Astrocyte (in vitro differentiated cells and primary cell): ENCODE measurements at places on chromosomes 6 and 20.

- H3K4me1 ChIP-seq, result no peaks in the 10 kb centered on the region
- H3K4me3 ChIP-seq, result no peak overlapping the region
- no peaks in the 10 kb centered on the region for H3K36me3 ChIP-seq
- H3K27ac ChIP-seq, result no peak overlapping the region
- H3K27me3 ChIP-seq, result no peaks in the 10 kb centered on the region
Observed at GRCh38 chr6:154196333-154196885, 157.4 kb downstream of the OPRM1 start.

- H3K27ac ChIP-seq, result no peak overlapping the region
- H3K27me3 ChIP-seq, result no peaks in the 10 kb centered on the region
- peaks cover 3% of the 10 kb centered on the region for H3K36me3 ChIP-seq
- no peak for DNase-seq
- H3K4me1 ChIP-seq, result no peaks in the 10 kb centered on the region
- no peak overlapping the region for H3K4me3 ChIP-seq
Observed at GRCh38 chr6:100612094-100612493, 147.4 kb upstream of the SIM1 start.

GRCh38 chr6:105988321-105988720 lies 97.8 kb upstream of the PRDM1 start:
- no peak overlapping the region for H3K4me3 ChIP-seq
- peaks cover 25% of the 10 kb centered on the region for H3K4me1 ChIP-seq
- DNase-seq, result no peak
- H3K36me3 ChIP-seq, result no peaks in the 10 kb centered on the region
- H3K27ac ChIP-seq, result no peak overlapping the region

DNA sequence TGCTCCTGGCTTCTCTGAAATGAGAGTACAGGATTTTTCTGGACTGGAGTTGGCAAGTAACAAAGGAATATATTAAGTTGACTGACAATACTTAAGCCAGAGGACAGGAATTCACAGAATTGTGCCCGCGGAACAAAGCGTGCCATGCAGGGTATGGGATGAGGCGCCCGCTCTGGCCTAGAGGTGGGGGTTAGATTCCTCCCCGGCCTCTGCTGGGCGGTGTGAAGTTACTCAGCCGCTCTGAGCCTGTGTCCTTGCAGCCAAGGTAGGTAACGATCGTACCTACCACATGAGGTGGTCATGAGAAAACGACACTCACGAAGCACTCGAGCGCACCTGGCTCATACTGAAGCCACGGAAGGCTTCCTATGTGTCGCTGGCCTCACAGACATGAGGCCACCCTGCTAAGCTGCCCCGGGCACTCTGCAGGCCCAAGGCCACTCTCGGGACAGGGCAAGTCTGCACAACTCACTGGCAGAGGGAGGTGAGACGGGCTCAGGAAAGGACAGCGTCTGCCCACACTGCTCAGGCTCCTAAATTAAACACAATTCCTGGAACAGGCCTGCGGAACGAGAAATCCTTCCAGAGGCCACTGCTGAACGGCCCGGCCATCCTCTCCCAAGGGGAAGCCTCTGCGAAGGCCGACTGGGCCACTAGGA lies 70.8 kb downstream of the PSMG4 start:
- no peaks in the 10 kb centered on the region for H3K27me3 ChIP-seq
- H3K4me1 ChIP-seq, result peaks cover 42% of the 10 kb centered on the region
- no peak for DNase-seq
- H3K36me3 ChIP-seq, result no peaks in the 10 kb centered on the region
- no peak overlapping the region for H3K4me3 ChIP-seq

- peak overlapping the region; percentile 3 for H3K4me3 ChIP-seq
- peak; percentile 23 for DNase-seq
- no peak overlapping the region for H3K27ac ChIP-seq
- no peaks in the 10 kb centered on the region for H3K27me3 ChIP-seq
Observed at GRCh38 chr6:7615611-7616383, 25.8 kb downstream of the SNRNP48 start.

DNA sequence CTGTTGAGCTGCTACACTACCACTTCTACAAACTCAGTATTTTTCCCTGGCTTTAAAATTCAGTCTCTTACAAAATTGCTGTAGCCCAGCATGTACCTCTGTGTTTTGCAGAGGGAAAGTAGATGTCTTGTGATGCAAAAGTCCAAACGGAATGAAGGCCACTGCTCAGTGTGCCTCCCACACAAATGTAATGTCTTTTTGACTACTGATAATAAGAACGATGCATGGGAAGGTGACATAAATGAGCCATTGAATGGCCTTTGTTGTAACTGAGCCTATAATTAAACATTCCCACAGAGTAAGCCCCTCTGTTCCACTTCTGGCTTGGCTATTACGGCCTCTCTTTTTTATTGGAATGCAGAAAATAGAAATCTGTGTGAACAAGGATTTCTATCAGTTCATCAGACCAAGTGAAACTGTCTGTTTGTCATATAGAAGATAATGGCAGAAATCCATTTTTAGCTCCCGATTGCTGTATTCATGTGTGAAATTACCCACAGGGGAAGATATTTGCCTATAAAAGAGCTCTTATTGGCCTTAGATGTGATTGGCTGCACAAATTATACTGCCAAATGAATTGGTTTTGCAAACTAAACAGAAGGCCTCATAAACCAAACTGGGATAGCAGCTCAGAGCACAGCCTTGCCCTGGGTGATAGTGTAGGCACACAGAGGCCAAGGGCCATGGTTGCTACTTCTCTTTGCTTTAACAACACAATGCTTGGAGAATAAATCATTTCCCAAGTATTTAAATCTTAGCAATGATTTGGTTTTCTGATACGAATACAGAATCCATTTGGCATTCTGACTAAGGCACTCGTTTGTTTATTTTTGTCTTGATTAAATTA lies 241.5 kb upstream of the PLN start:
- no peak overlapping the region for H3K27ac ChIP-seq
- DNase-seq, result no peak
- H3K27me3 ChIP-seq, result no peaks in the 10 kb centered on the region
- H3K36me3 ChIP-seq, result no peaks in the 10 kb centered on the region
- H3K4me3 ChIP-seq, result no peak overlapping the region

GRCh38 chr6:131362696-131363095 lies 210.3 kb upstream of the ARG1 start:
- H3K4me1 ChIP-seq, result no peaks in the 10 kb centered on the region
- H3K4me3 ChIP-seq, result no peak overlapping the region
- no peaks in the 10 kb centered on the region for H3K36me3 ChIP-seq

GRCh38 chr6:43298565-43299337 lies 691 bp downstream of the SLC22A7 start:
- no peak overlapping the region for H3K27ac ChIP-seq
- peaks cover 9% of the 10 kb centered on the region for H3K27me3 ChIP-seq

DNA sequence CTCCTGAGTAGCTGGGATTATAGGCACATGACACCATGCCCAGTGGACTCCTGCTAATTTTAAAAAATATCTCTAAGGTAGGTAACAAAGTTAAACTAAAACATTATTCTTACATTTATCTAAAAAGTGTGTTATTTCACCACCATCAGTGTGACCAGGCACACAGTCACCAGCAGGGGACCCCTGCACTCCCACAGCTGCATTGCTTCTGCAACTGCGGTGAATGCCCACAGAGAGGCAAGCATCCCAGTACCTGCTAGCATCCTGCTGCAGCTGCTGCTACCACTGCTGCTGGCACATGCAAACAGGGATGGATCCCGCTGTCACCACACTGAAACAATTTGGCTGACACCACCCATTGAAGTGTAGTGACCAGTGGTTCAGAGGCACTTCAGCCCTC lies 21.9 kb upstream of the EPB41L2 start:
- no peaks in the 10 kb centered on the region for H3K27me3 ChIP-seq
- H3K36me3 ChIP-seq, result no peaks in the 10 kb centered on the region
- no peak overlapping the region for H3K4me3 ChIP-seq
- H3K4me1 ChIP-seq, result peaks cover 3% of the 10 kb centered on the region
- DNase-seq, result no peak
- no peak overlapping the region for H3K27ac ChIP-seq

DNA sequence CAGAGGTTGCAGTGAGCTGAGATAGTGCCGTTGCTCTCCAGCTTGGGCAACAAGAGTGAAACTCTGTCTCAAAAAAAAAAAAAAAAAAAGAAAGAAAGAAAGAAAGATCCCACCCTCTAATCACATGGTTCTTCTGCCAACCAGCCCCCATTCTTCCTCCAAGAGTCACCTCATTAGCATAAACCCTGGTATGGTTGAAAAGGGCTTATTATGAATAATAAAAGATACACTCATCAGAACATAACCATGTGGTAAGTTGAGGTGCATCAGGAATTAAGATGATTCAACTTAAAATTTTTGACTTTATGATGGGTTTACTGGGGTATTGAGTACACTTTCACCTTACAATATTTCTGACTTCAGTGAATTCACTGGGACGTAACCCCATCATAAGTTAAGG lies 793 bp upstream of the TRIM40 start:
- no peak overlapping the region for H3K27ac ChIP-seq
- no peak for DNase-seq
- peaks cover 27% of the 10 kb centered on the region for H3K27me3 ChIP-seq
- no peaks in the 10 kb centered on the region for H3K4me1 ChIP-seq
- no peak overlapping the region for H3K4me3 ChIP-seq

GRCh38 chr6:153170511-153170910 lies 39.4 kb upstream of the RGS17 start:
- H3K27me3 ChIP-seq, result no peaks in the 10 kb centered on the region
- H3K27ac ChIP-seq, result no peak overlapping the region
- H3K4me1 ChIP-seq, result peaks cover 8% of the 10 kb centered on the region
- DNase-seq, result peak; percentile 32
- H3K4me3 ChIP-seq, result no peak overlapping the region

- H3K4me3 ChIP-seq, result no peak overlapping the region
- H3K27me3 ChIP-seq, result no peaks in the 10 kb centered on the region
- peaks cover 26% of the 10 kb centered on the region for H3K4me1 ChIP-seq
- no peak overlapping the region for H3K27ac ChIP-seq
- H3K36me3 ChIP-seq, result no peaks in the 10 kb centered on the region
Observed at GRCh38 chr6:111585974-111586315, 19.7 kb downstream of the TRAF3IP2 start.

GRCh38 chr6:52221302-52221701 lies 23.0 kb downstream of the IL17F start:
- no peaks in the 10 kb centered on the region for H3K36me3 ChIP-seq
- peak; percentile 8 for DNase-seq
- no peaks in the 10 kb centered on the region for H3K4me1 ChIP-seq
- no peaks in the 10 kb centered on the region for H3K27me3 ChIP-seq

DNA sequence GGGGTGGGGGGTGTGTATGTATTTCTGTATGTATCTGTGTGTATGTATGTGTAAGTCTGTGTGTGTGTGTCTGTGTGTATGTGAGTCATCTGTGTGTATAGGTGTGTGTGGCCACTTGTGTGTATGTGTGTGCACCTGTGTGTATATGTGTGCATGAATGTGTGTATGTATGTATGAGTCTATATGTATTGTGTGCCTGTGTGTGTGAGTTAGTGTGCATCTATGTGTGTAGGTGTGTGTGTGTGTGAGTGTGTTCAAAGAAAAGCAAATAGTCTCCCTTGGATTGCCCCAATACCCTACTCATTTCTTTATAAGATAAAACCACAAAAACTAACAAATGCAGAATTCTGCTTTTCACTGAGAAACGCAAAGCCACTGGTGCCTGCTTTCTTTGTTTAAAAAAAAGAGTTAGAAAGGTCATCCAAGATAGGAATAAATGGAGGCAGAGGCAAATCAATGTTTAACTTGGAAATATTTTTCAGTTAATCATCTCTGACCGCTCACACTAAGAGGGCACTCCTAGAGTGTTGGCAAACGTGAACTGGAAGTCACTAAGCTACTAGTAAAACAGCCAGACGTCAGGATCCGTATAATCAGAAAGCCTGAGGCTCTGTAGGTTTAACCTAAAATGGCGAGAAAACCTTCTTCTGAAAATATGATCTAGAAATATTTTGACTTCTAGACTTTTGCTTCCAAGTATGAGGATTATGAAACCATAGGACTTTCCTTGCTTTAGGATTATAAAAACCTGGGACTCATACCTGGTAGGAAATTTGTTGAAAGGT lies 37.4 kb upstream of the JAG1 start:
- H3K27ac ChIP-seq, result no peak overlapping the region
- H3K4me3 ChIP-seq, result no peak overlapping the region
- H3K27me3 ChIP-seq, result no peaks in the 10 kb centered on the region
- peaks cover 29% of the 10 kb centered on the region for H3K4me1 ChIP-seq
- no peaks in the 10 kb centered on the region for H3K36me3 ChIP-seq

DNA sequence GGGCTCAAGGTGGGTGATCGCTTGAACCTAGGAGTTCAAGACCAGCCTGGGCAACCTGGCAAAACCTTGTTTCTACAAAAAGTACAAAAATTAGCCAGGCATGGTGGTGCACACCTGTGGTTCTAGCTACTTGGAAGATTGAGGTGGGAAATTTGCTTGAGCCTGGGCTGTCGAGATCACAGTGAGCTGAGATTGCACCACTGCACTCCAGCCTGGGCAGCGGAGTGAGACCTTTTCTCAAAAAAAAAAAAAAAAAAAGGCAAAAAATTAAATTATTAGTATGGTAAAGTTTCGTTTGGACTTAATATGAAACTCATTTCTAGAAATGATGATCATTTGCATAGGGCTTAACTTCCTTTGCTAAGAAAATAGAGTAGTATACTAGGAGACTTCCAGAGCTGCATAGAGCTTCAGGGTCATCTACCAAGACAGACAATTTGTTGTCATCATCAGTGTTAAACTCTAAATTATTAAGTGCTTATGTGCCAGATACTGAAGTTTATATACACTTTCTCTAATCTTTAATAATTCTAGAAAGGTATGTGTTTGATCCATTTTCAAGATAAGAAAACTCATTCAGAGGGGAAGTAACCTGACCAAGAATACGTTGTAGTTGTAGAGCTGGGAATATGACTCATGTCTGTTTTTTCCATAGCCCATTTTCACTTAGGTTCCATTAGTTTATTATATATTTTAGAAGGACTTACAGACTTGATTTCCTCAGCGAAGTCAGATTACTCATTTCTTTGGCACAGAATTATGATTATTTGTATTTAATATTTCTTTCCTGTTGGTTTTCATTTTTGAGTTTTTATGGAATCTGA lies 84.5 kb downstream of the SLC16A10 start:
- H3K27me3 ChIP-seq, result peaks cover 4% of the 10 kb centered on the region
- no peaks in the 10 kb centered on the region for H3K36me3 ChIP-seq
- H3K4me3 ChIP-seq, result no peak overlapping the region
- DNase-seq, result no peak
- H3K27ac ChIP-seq, result no peak overlapping the region
- H3K4me1 ChIP-seq, result no peaks in the 10 kb centered on the region
